Lung (tissue), 17 donors: ENCODE measurements at places on chromosomes 11 and 22. TPM values are rescaled to one million over a fixed set of nuclear protein-coding genes. Genes with fewer than 3 reads are reported as not detected.

DNA sequence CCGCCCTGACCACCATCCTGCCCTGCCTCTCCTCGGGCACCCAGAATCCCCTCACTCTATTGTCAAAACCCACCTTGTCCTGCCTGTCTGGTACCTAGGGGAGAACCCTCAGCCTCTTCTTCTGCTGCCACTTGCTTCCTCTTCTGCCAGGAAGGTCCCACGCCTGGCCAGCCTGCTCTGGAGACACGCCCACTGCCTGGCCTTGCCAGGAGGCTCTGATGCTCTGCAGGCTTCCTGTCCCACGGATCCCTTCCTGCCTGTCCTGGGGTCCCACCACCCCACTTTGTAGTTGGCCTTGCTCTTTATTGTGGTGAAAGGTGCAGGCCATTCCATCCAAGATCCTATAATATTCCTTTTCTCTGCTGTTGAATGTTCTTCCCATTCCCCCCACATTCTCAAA, 63.4 kb downstream of the BMAL1 start:
- H3K4me1 ChIP-seq, result peaks cover 8% of the 10 kb centered on the region
- DNase-seq, result no peak
- no peak overlapping the region for H3K4me3 ChIP-seq
- peaks cover 2% of the 10 kb centered on the region for H3K36me3 ChIP-seq
- H3K27ac ChIP-seq, result no peak overlapping the region

DNA sequence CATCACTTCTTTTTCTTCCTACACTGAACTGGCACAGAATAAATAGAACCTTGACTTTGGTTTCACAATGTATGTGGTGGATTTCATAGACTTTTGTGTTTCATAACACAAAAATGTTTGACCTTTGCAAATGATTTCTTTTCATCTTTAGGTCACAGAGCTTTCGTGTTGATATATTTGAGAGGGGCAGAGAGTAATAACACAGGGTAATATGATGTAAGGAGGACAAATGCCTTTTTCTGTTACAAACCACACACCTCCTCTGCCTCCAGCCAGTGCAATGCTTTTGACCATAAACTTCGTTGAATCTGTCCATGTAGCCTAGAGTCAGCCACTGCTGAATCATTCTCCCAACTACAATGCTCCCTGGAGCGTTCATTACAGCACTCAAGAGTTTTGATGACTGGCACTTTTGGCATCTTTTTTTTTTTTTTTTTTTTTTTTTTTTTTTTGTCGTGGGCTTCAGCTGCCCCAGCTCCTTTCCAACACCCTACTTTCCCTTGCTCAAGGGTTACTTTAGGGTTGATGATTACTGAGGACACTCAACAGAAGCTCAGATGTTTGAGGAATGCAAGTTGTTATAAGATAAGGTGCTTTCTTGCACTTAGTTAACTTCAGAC, 11.4 kb upstream of the CAT start:
- no peaks in the 10 kb centered on the region for H3K27me3 ChIP-seq
- peak; percentile 65 for DNase-seq
- H3K36me3 ChIP-seq, result no peaks in the 10 kb centered on the region
- no peak overlapping the region for H3K27ac ChIP-seq
- H3K4me3 ChIP-seq, result no peak overlapping the region

DNA sequence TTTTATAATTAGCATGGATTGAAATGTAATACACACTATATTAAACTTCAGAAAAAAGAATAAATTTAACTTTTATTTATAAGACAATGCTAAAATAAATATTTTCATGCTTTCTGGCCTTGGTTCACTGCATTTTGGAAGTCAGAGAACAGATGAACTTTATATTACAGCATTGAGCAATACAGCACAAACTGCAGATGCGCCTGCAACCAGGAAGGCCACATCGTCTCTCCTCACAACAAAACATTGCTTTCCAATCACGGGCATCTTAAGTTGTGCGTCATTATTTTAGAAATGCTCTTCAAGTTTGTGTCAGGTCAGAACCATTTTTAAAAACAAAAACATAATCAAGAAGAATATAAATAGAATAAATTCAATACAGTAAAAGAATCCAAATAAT, 89.3 kb upstream of the CEP126 start:
- H3K27ac ChIP-seq, result no peak overlapping the region
- no peaks in the 10 kb centered on the region for H3K36me3 ChIP-seq
- H3K4me3 ChIP-seq, result no peak overlapping the region
- no peaks in the 10 kb centered on the region for H3K4me1 ChIP-seq

DNA sequence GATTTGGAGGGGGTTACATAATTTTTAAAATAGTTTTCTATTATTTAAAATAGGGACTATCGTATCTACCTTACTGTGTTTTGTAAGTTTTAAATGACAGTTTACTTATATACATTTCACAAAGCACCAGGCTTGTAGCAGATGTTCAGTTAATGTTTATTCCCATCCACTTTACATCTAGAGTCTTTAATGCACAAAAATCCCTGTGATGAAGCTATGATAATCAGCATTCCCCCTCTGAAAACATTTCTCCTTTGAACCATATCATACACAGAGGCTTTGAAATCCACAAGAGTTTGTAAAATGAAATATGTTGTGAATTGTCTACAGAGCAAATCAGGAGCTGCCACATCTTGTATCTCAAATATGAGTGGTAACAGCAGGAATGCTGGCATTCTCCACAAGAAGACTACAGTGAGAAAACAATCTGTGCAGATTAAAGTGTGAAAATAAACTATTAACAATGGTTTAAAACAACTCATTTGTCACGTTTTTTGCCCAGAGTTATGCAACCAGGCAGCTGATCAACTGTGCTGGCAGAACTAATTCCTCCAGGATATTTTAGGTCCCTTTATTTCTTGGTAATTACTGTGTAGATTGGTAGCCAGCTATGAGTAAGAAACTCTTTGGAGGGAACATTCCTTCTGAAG, 699.1 kb upstream of the ARHGAP42 start:
- no peaks in the 10 kb centered on the region for H3K27me3 ChIP-seq
- H3K4me3 ChIP-seq, result no peak overlapping the region
- H3K27ac ChIP-seq, result no peak overlapping the region
- DNase-seq, result peak; percentile 40

DNA sequence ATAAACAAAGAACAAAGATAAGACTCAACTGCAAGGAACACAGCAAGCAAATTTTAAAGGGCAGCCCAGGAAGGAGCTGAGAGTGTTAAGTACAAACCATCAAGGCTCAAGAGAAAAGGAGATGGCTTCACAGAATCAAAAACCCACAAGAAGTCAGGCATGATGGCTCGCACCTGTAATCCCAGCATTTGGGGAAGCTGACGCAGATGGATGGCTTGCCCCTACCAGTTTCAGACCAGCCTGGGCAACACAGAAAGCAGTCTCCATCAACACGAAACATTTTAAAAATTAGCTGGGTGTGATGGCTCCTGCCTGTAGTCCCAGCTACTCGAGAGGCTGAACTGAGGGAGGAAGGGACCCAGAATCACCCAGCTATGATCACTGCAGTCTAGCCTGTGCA, 32.6 kb downstream of the MAPK1 start:
- no peak for DNase-seq
- H3K4me1 ChIP-seq, result peaks cover 3% of the 10 kb centered on the region
- H3K36me3 ChIP-seq, result no peaks in the 10 kb centered on the region
- no peak overlapping the region for H3K4me3 ChIP-seq

DNA sequence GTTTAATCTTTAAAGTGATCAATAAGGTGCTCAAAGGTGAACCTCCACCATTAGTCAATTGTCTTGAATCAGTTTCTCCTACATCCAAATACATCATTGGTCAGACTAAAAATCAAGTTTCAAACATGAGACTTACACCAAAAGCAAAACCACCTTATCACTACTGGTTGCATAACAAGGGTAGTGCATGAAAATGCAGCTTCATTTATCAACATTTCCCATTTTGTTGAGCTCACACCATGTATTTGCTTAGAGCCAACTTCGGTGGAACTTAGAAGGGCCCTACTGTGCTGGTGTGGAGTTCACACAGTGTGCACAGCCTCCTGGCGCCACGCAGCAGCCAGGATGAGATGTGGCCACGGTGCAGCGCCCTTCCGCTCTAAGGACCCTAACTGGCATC, 23.1 kb upstream of the PHLDA2 start:
- no peaks in the 10 kb centered on the region for H3K27me3 ChIP-seq
- H3K36me3 ChIP-seq, result peaks cover 44% of the 10 kb centered on the region
- H3K4me3 ChIP-seq, result no peak overlapping the region
- no peak overlapping the region for H3K27ac ChIP-seq
- DNase-seq, result no peak

Gene OR8G5
- not detected for total RNA-seq

DNA sequence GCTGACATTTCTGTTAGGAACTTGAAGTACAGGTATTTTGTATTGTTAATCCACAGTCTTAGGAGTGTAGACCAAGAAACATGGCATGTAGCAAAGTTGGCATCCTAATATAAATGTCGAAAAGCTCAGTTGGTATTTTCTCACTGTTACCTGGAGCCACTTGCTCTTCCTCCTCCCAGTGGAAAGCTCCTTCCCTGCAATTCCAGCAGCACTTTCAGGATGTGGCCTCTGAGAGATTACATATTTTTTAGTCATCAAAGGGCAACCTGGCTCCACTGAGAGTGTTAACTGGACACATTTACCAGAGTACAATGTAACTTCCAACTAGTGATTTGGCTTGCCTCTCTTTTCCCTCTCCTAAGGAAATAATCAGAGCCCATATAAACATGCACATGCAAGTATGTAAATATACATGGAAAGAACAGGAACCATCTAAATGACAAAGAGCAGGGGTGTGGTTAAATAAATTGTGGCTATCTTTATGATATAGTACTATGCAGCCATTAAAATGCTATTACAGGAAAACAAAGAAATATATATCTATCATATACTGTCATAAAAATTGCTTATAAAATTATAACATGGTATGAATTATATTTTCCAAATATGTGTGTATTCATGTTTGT, 14.3 kb upstream of the EED start:
- H3K36me3 ChIP-seq, result no peaks in the 10 kb centered on the region
- no peaks in the 10 kb centered on the region for H3K27me3 ChIP-seq
- no peaks in the 10 kb centered on the region for H3K4me1 ChIP-seq
- no peak overlapping the region for H3K27ac ChIP-seq

- DNase-seq, result no peak
- no peak overlapping the region for H3K4me3 ChIP-seq
- H3K36me3 ChIP-seq, result no peaks in the 10 kb centered on the region
- no peaks in the 10 kb centered on the region for H3K27me3 ChIP-seq
Observed at GRCh38 chr11:83554876-83555275, 268.7 kb upstream of the CCDC90B start.

- H3K4me1 ChIP-seq, result no peaks in the 10 kb centered on the region
- H3K27me3 ChIP-seq, result peaks cover 7% of the 10 kb centered on the region
- no peaks in the 10 kb centered on the region for H3K36me3 ChIP-seq
- H3K27ac ChIP-seq, result no peak overlapping the region
Observed at GRCh38 chr11:117597071-117597470, 199.9 kb downstream of the DSCAML1 start.

DNA sequence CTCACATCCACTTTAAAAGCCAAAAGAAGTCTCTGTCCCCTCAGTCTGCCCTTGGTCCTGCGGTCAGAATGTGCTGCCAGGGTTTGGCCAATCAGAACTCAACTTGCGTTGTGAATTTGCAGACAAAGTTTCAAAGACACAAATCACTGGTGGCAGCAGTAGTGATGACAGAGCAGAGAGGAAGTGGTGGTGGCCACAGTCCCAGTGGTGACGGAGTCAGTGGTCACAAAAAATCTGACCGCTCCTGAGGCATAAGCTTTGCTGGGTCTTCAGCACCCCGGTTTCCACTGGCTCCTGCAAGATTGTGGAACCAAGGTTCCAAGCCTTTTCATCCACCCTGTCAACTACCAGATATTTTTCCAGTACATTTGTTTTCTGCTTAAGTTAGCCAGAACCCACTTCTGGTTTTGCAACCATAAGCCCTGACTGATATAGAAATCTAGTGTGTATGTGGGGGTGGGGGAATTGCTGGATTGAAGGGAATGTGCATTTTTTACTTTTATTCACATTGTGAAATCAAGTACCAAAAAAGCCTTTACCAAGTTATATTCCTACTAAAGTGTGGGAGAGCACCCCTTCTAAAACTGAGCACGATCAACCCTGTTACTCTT, 112.3 kb downstream of the TMPRSS5 start:
- H3K4me1 ChIP-seq, result no peaks in the 10 kb centered on the region
- no peaks in the 10 kb centered on the region for H3K27me3 ChIP-seq
- DNase-seq, result no peak
